Activated effector memory CD4-positive, alpha-beta T cell treated with Interleukin-2 at 50 U/mL for 16 hours (primary cell): ENCODE measurements at places on chromosomes 2 and 18.

DNA sequence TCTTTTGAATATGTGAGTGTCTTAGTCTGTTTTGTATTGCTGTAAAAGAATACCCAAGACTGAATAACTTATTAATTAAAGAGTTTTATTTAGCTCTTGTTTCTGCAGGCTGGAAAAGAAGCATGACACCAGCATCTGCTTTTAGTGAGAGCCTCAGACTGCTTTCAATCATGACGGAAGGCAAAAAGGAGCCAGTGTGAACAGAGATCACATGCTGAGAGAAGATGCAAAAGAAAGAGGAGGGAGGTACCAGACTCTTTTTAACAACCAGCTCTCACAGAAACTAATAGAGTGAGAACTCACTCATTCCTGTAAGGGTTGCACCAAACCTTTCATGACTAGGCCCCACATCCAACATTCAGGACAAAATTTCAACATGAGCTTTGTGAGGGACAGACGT lies 101.6 kb upstream of the HNMT start:
- no peak for DNase-seq

DNA sequence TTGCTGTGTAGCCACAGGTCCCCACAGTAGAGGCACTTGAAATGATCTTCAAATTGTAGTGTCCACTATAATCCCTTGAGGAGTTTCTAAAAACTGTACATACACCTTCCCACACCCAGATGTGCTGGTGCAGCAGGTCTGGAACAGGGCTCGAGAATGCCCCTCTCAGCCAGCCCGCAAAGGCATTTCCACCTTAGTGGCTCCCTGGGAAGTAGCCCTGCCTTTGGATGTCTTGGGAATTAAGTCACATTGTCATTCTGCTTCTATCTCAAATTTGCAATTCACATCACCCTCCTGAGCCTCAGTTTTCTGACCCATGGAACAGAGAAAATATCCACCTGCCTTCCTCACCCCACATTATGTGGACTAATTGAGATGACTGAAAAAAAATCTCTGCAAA lies 44.3 kb upstream of the TCF7L1 start:
- DNase-seq: no peak

DNA sequence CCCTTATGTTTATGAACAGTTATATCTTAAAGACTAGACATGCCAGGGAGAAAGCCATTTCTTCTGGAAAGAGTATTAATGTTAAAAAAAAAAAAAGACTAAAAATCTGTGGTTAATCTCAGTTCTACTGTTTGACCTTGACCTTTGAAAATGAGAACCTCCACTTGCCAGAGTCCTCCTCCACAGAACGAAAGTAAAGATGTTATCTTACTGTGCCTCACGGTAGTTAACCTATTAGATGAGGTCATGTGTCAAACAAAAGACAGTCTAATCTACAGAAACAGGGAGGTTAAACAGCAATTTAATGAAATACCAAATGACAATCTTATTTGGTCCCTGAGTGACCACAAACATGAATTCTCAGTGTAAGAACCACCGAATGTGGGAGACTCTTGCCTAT lies 51.2 kb downstream of the SLC14A2 start:
- no peak for DNase-seq

- DNase-seq: no peak
Observed at GRCh38 chr2:127231130-127231865, 11.2 kb upstream of the CYP27C1 start.
